RPMI7951 (cell line): ENCODE measurements at places on chromosomes 1 and 21. TPM values are rescaled to one million over a fixed set of nuclear protein-coding genes. Genes with fewer than 3 reads are reported as not detected.
A peak's percentile ranks its signal among the peaks of the same experiment; 100 is the strongest.

Gene ID3
- total RNA-seq = 83.1 and 90.8 TPM in 2 replicates

DNA sequence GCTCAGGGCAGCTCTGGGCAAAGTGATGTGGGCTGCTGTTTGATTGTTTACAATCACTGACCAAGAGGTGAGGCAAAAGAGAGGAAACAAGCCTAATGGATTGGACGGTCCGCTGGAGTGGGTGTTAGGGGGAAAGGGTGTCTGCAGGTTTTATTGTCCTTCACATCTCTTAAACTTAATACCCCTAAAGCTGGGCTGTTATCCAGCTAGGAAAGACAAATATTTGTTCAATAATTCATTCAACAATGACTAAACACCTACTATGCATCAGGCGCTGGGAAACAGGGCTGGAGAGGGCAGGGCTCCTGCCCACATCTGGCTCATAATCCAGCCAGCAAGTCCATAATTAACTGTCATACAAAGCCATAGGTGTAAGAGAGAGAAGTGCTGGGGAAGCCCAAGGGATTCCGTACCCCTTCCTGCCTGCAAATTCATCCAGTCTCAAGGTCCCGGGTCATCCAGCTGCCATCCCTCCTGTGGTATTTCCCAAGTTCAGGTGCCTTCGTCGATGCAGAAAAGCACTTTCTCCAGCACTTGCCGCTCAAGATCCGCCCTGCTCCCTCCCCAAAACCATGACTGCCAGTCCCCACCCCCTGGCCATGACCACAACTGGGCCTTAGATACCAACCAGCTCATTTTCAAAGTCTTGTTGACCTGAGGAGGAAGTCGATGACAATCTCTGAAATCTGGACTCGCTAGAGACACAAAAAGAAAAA, 10.7 kb downstream of the TMEM63A start:
- DNase-seq = no peak

Gene KCNA2
- 0.20 and 0.48 TPM in 2 replicates for total RNA-seq

Gene CDCA8
- 42.8 and 48.3 TPM in 2 replicates for total RNA-seq

- no peak for DNase-seq
These were observed 218.7 kb downstream of the RERE start for GRCh38 chr1:8598783-8599182.

Gene CDK18
- total RNA-seq = under 0.01 and 0.36 TPM in 2 replicates

- DNase-seq = no peak
These were observed 90.5 kb downstream of the NTNG1 start for GRCh38 chr1:107231291-107231690.

GRCh38 chr1:232768793-232769192, 36.4 kb upstream of the MAP10 start:
- DNase-seq = no peak

Gene RBP7
- total RNA-seq = not detected in 2 replicates

Gene SLC45A1
- 0.20 and 0.84 TPM in 2 replicates for total RNA-seq

DNA sequence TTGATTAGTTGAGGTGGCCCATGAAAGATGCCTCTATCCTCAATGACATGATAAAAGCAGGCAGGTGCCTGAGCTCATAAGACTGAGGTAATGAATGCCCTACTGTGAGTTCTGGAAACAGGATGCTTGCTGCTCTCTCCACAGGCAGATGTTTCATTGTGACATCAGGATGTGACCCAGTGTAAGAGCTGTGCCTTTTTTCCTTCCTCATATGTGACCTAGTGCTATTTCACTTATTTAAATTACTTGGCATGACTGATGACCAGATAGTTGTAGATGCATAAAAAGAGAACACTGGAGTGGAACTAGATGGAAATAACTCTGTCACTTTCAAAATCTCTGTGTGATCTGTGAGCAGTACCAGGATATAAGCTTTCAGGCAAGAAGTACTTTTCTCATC, 31.9 kb downstream of the KIF14 start:
- no peak for DNase-seq

Gene CRABP2
- 66.6 and 81.6 TPM in 2 replicates for total RNA-seq

- no peak for DNase-seq
These were observed 182.3 kb upstream of the GALNT2 start for GRCh38 chr1:229884765-229885164.

Gene TMEM35B
- total RNA-seq = 40.6 and 41.9 TPM in 2 replicates

Gene SLC26A9
- total RNA-seq = under 0.01 TPM in 1 of 2 replicates, not detected in the other

Gene TSPAN2
- total RNA-seq = 0.49 and 1.4 TPM in 2 replicates

Gene IQGAP3
- total RNA-seq = 32.8 and 35.5 TPM in 2 replicates

DNA sequence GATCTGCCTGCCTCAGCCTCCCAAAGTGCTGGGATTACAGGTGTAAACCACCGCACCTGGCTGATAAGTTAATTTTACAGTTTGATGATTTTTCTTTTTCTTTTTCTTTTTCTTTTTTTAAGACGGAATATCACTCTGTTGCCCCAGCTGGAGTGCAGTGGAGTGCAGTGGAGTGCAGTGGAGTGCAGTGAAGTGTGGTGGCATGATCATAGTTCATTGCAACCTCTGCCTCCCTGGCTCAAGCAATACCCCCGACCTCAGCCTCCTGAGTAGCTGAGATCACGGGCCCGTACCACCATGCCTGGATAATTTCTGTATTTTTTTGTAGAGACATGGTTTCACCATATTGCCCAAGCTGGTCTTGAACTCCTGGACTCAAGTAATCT, 84.4 kb upstream of the CXADR start:
- DNase-seq = no peak

- no peak for DNase-seq
These were observed 2.7 kb downstream of the AMPD2 start for GRCh38 chr1:109622137-109622892.

Gene LRRC39
- 0.60 and 1.1 TPM in 2 replicates for total RNA-seq

GRCh38 chr21:33541105-33541711, 709 bp downstream of the GART start:
- DNase-seq = peak; percentile 17

DNA sequence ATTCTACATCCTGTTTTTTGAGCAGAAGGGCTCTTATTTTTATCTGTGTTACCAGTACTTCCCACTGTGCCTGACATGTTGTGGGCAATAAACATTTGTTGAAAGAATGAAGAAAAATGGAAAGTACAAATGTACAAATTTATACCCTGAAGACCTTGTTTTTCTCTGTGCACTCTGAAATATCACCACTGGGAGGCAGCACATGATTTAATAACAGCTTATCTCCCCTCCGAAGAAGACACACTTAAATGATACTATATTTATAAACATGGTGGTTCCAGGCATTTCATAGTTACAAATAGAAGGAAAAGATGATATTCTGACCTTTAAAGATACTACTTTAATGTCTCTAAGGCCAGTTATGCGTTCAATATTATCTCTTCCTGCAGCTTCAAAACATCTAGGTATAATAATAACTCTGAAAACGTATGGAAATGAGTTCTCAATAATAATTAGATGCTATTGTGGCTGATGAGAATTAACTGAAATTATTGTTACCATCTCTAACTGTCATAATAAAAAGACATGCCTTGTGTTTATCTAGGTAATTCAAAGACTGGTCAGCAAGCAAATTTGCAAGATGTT, 12.8 kb downstream of the DYNLT5 start:
- DNase-seq = peak; percentile 55

DNA sequence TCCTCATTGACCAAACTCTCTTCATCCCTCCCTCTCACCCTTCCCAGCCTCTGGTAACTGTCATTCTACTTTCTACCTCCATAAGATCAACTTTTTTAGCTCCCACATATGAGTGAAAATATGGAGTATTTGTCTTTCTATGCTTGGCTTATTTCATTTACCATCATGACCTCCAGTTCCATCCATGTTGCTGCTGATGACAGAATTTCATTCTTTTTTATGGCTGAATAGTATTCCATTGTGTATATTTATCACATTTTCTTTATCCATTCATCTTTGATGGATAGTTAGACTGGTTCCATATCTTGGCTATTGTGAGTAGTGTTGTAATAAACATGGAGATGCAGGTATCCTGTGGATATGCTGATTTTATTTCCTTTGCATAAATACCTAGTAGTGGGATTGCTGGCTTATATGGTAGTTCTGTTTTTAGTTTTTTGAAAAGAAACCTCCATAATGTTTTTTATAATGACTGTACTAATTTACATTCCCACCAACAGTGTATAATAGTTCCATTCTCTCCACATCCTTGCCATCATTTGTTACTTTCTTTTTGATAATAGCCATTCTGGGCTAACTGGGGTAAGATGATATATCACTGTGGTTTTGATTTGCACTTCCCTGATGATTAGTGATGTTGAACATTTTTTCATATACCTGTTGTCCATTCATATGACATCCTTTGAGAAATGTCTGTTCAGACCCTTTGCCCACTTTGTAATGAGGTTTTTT, 35.7 kb downstream of the IARS2 start:
- no peak for DNase-seq

GRCh38 chr21:45283611-45284455, 3.9 kb downstream of the POFUT2 start:
- no peak for DNase-seq

DNA sequence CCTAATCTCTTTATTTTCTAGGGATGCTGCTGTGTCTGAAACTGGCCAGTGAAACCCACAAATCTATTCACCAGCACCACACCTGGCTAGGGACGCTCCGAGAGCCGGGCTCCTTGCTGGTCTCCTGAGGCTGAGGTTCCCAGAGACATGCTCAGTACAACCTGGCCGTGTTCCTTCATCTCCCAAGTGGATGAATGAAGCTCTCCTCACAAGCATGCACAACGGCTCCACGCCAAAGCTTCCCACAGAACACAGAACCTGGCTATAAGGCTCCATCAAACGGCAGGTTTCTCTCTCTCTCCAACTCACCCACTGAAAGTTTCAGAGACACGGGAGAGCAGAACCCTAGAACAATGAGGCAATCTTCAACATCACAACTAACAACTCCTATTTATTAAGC, 82.3 kb downstream of the TIAM1 start:
- DNase-seq = no peak

Gene CLDN17
- total RNA-seq = not detected in 2 replicates

DNA sequence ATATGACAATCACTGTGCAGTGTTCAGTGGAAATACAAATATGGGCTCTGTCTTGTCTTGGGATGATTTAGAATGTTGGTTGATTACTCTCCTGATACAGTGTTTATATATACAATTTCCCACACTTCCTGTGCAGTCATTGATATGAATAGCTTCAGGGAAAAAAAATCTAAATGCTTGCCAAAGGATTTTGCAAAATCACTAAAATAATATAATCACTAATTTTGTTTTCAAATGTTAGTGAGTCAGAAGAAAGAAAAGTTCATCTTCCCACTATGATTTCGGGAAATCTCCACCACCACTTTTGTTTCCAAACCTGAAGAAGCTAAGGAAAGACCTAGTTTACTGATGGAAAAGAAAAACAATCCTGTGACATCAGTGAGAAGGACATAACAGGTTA, 32.1 kb upstream of the CHRM3 start:
- DNase-seq = no peak

Gene SPATA6
- 6.8 and 7.9 TPM in 2 replicates for total RNA-seq

DNA sequence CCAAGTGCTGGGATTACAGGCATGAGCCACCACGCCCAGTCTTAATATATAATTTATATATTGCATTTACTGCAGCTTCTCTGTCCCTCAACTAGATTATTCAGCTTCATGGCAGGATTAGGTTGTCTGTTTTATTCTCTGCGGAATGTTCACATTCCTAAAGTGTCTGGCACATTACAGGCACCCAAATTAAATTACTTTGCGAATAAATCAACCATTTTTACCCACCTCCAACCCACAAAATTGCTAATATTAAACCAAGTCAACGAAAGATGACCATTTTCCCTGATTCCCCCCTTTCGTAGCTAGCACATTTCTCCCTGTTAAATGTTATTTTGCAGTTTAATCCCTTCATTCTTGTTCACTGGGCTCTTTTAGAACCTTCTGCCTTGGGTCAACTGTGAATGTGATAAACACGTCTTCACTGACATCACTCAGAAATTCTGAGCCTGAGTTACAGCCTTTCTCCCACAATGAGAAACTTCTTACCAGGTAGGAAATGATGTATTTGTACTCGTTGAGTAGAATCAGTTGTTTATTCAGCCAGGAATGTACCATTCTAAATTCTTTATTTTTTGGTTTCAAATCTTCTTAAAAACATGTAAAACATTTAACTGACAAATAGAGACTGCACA, 35.9 kb downstream of the THAP3 start:
- no peak for DNase-seq

Gene EDN2
- not detected in 2 replicates for total RNA-seq

DNA sequence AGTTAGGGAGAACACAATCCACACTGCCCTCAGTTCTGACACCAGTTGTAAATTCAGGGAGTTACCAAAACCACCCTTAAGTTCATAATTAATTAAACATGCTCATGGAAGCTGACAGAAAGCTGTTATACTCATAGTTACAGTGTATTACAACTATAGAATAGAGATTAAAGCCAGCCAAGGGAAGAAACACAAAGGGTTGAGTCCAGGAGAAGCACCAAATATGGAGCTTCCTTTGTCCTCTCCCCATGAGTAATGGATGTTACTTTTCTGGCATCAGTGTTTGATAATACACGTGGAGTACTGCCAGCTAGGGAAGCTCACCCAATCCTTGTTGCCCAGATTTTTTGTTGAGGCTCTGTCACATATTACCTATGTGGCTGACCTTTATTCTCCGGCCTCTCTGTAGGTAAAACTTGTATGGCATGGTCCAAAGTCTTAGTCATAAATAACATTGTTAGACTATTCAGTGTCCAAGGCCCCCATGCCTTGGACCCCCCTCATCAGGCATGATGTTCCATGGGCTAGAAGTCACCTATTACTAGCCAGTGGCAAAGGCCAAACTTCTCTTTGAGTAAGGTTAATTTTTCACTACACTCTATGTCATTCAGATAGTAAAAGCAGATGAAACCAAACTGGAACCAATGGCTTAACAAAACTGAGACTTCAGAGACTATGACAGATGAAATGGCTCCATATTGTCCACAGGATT, 175.7 kb downstream of the GPR52 start:
- no peak for DNase-seq

DNA sequence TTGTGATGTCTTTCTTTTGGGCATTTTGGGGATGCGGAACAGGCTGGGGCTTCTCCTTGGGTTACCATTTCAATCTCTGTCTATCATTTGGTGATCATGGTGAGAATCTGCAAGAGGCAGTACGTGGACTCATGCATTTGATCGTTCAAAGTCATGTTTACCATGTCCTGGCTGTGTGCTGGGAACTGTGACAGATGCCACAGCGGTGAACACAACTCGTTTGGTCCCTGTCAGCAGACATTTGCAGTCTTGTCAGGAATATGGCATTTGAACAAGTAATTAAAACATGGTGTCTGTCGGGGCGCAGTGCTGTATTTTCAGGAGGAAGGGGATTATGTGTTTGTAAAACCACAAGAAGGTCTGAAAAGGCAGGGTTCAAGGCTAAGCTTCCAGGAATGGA, 103.3 kb upstream of the IGSF21 start:
- DNase-seq = no peak

DNA sequence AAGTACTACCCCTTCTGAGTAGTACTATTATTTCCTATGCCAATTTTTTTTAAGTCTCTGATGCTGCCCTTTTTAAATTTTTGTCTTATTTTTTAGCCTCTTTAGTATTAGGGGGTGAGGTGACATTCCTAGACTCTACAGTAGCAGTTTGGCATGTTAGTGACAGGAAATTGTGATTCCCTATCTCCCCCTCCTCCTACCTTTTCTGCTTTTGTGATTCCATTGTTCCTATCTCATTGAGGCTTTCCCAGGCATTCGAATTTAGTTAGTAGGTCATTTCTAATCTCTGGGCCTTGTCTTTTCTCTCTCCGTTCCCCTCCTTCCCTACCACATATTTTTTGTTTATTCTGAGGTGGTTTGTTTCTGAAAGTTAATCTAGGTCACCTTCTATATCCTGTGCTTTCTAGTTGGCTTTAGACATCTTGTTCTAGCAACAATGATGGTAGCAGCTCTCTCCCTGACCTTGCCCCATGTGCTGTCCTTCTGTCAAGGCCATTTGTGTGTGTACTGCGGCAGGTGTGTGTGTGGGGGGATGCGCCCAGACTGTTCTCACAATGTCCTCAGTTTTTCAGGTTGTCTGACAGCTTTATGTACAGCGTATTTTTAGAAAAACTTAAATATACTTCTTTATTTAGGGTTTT, 21.5 kb downstream of the SEMA6C start:
- DNase-seq = no peak
